NCI-H2227 treated with DMSO at 0.1 percent for 48 hours (cell line): ENCODE measurements at places on chromosomes 13 and 19.

DNA sequence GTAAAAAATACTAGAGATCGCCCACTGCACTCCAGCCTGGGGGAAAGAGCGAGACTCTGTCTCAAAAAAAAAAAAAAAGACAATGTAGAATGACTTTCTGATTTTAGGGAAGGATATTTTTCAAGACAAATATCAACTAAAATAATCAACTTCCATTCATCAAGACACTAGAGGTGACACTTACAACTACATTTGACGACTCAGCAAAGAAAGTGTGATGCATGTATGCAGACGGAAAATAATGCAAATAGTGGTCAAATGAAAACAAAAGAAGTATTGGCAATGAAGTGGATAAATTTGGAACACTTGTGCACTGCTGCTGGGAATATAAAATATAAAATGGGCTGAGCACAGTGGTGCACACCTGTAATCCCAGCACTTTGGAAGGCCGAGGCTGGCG, 12.2 kb downstream of the TMEM161A start:
- no peak for DNase-seq

DNA sequence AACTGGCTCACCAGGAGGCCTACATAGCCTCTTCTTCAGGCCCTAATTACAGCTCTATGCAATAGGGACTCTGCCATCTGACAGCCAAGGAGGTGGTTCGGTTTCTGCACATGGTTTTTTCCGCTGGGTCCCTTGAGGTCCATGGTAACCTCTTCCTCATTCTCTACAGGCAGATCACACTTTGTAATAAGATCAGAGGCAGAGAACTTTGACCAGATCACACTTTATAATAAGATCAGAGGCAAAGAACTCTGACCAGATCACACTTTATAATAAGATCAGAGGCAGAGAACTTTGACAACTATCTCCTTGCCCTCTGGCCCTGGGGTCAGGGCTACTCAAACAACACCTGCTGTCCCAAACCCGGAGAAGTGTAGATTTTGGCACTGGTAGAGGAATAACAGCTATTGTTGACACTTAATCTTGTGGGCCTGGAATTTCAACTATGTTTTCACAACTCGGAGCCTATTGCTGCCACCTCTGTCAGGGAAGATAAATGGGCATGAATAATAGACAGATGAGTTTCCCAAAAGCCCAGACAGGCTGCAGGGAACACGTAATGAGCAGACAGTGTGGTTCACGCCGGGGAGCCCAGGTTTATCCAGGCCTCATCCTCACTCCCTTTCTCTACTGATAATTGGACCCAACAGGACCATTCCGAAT, 246.1 kb downstream of the UQCRFS1 start:
- DNase-seq, result peak; percentile 98

- DNase-seq, result peak; percentile 42
Measured at GRCh38 chr13:44904967-44905366, 84.3 kb downstream of the NUFIP1 start.

DNA sequence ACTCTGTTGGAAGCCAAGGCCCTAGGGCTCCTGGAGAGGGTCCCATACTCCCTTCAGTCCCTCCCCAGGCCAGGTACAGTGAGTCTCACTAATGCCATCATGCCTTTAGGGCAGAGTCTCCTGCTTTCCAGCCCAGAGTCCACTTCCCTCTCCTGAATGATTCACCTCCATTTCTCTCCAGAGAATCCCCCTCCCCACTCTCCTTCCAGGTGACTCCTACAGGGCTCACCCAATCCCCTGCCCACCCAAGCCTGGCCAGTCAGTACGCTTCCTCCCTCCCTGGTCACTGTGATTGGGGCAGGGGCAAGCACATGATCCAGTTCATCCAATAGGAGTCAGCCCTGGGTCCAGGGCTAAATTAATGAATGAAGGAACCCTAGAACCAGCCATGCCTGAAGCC, 35.0 kb upstream of the PNMA8B start:
- no peak for DNase-seq

- DNase-seq, result no peak
Measured at GRCh38 chr13:74132776-74133656, 1.2 kb downstream of the KLF12 start.

GRCh38 chr13:113139577-113139976, 17.0 kb downstream of the F10 start:
- no peak for DNase-seq

DNA sequence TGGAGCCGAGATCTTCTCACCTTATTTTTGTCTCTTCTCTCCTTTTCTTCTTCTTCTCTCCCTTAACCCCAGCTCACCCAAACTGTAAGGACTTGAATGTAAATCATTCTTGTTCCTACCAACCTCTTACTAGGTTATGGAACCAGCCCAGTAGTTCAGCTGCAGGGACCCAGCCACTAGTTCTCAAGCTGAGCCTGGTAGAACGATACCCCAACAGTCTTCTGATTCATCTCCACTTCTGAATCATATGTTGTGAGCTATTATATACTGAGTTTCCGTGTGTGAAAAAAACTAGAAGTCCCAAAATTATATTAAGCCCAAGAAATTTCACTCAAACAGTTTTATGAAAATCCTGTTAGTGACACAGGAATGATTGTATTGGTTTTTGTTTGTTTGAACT, 67.7 kb downstream of the DCT start:
- DNase-seq, result no peak

DNA sequence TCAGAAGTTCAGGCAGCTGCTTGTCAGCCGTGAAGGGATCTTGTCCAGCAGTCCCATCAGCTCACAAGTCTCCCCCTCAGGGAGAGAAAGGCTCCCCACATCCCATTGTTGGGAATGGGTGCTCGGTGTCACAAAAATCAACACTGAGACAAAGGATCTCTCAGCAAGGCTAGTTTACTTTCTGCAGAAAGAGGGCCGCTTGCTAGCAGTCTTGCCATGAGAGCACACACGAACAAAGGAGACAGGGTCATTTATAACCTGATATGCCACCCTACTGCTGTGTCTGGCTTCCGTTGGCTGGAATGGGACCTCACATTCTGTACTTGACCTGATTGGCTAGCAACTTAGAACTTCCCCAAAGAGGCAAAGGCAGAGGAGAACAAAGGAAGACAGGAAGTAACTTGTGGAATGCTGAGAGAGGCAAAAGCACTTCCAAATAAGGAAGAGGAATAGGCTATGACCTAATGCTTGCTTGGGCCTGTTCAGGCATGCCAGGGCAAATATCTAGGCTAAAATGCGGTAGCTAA, 8.7 kb upstream of the IGFL3 start:
- peak; percentile 6 for DNase-seq

DNA sequence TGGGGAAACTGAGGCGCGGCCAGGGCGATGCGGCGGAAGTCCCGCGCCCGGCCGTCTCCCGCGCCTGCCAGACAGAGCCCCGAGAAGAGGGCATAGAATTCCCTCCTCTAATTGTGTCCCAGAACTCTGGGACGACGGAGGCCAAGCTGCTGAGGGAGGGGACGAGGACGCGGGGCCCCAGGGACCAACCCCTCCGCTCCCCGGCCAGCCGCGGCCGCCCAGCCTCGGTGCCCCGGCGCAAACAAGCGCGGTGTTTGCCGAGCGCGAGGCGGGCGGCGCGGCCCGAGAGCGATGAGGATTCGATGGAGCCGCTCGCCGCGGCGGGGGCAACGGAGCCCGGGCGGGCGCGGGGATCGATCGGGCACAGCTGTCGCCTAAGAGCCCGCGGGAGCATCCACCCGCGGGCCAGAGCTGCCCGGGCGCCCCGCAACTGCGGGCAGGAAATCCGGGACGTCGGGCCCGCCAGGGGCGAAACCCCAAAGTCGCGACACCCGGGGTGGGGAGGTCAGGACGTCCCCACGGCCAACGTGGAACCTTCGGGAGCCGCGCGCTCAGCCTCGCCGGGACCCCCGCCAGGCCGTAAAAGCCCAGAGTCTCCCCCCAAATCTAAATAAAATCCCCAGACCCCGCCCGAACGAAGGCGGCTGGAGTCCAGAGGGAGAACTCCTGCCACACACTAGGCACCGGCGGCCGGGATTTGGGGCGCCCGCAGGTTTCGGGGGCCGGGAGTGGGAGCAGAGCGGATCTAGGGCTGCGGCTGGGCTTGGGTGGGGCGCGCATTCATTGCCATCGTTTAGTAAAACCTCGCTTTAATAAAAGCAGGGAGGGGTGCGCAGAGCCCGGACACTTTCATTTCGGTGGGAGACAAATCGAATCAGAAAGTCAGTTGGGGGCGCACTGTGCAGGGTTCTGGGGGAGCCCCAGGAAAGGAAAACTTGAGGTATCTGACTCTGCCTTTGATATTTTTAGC, 3.6 kb upstream of the ONECUT3 start:
- no peak for DNase-seq

- no peak for DNase-seq
Measured at GRCh38 chr13:106052200-106052767, 483.2 kb downstream of the EFNB2 start.

- no peak for DNase-seq
Measured at GRCh38 chr19:9498183-9498902, at the start of gene ZNF560. Gene ZNF560, minus strand, starts transcription at chr19:9498616. Its CDS starts 23,303 bp downstream, at chr19:9475313.

GRCh38 chr13:56718791-56719190, 421.9 kb upstream of the PRR20A start:
- DNase-seq, result no peak

GRCh38 chr13:21139374-21139773, 37.0 kb downstream of the SKA3 start:
- no peak for DNase-seq

- no peak for DNase-seq
Measured at GRCh38 chr19:10462557-10462956, 40.6 kb downstream of the KEAP1 start.

- no peak for DNase-seq
Measured at GRCh38 chr13:76020421-76020955, 384.4 kb downstream of the LMO7 start.

GRCh38 chr13:27549406-27549981, 70.8 kb downstream of the LNX2 start:
- no peak for DNase-seq

DNA sequence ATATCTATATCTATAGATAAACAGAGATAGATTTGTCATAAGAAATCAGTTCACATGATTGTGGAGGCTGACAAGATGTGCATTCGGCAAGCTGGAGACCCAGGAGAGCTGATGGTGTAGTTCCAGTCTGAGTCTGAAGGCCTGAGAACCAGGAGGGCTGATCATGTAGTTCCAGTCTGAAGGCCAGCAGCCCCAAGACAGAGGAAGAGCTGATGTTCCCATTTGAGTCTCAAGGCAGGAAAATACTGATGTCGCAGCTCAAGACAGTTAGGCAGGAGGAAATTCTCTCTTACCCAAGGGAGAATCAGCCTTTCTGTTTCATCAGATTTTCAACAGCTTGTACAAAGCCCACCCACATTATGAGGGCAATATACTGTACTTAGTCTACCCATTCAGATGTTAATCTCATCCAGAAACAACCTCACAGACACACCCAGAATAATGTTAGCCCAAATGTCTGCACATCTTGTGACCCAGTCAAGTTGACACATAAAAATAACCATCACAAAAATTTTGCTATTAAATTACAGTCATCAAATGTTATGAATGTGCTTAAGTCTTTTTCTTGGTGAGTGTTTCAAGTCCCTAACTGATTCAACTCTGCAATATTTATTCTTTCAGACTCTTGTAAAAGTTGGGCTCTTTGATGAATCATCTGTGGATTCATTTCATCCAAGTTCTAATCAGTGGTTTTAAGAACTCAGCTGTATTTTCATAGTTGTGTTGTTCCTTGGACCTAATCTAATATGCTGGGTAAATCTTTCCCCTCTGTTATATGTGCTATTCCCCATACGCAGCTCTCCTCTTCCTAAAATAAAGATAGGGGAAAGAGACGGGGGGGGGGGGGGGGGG, 22.7 kb upstream of the LRCH1 start:
- DNase-seq, result no peak

GRCh38 chr13:51714663-51715168, 89.2 kb downstream of the DHRS12 start:
- DNase-seq, result no peak

- DNase-seq, result no peak
Measured at GRCh38 chr13:107185889-107186288, 618.0 kb upstream of the ARGLU1 start.
